Peyer's patch (tissue), 4 donors: ENCODE measurements at places on chromosomes 2 and 18. TPM values are rescaled to one million over a fixed set of nuclear protein-coding genes. Genes with fewer than 3 reads are reported as not detected.
A peak's percentile ranks its signal among the peaks of the same experiment; 100 is the strongest.

GEN1 gene
- 16.8 TPM for total RNA-seq

EIPR1 gene
- 23.4 TPM for total RNA-seq

RPRD1A gene
- 53.6 TPM for total RNA-seq

CCDC121 gene
- 2.8 TPM for total RNA-seq

HOXD13 gene
- total RNA-seq: not detected

ZAP70 gene
- total RNA-seq: 28.7 TPM

DNA sequence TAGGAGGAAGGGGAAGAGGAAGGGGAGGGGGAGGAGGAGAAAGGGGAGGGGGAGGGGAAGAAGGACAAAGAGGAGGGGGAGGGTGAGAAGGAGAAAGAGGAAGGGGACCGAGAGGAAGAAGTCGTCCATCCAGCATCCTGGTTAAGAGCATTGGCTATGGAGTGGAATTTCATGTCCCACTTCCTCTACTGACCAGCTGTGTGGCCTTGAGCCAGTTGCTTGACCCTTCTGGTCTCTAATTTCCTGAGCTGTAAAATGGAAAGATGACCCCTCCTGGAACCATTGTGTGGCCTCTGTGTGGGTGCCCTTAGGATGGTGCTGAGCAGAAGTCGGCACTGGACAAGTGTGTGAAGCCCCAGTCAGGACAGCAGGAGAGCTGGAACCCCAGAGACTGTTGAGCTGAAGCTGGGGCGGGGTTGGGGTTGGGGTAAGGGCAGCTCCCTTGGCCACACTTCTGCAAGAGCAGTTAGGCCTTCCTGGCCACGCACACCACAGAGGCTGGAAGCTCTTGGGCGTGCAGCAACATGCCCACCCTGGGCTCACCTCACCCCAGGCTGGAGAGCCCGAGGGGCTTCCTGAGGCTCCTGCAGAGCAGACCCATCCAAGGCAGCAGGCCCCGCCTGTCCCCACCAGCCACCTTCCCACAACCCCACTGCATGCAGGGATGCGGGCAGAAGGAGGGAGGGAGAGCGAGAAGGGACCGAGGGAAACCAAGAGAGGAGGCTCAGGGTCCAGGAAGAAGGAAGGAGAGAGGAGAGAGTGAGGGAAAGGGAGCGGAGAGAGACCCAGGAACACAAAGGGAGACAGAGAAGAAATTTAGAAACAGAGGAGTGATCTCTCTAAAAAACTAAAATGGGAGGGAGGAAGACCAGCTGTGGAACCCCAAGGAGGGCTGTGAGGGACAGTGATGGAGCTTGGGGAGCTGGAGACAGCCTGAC lies 16.2 kb downstream of the ADRA2B start:
- DNase-seq: peak; percentile 25

- no peak for DNase-seq
Measured at GRCh38 chr18:39513186-39513585, 1947.6 kb upstream of the CELF4 start.

DNA sequence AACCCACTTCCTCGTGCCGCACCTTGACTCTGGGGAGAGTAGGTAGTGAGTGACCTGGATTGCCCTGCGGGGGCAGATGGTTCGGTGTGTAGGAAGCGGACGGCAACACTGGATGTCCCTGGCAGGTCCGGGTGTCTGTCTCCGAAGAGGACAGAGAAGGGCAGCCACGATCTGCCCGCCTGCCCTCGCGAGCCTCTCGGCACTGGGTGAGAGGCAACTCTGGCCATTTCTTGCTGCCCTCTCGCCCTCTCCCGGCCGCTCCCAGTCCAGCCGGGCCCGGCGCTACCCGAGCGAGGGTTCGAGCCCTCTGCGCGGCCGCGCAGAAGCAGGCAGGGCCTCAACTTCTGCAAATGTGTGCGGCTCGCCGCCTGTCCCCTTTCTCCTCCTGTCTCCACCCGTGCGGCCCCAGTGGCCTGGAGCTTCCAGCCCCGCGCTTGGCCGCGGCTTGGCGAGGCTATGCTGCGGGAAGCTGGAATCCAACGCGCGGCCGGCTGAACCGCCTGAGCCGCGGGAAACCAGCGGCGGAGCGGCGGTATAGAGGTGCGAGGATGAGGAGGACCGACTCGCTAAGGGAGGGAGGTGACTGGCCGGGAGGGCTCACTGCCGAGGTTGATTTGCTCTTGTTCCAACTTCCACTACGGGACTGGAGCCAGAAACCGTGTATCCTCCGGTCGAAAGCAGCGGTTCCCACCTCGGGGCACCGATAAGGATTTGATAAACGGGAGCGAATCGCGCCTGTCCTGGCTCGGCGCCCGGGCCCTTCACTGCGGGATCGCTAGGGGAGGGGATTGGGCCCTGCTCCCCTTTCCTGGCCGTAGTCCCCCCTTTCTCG lies 1.5 kb downstream of the EPAS1 start:
- peak; percentile 76 for DNase-seq

GRCh38 chr2:80086831-80087230 lies 217.7 kb downstream of the LRRTM1 start:
- no peak for DNase-seq

- DNase-seq: no peak
Measured at GRCh38 chr2:54106631-54107454, 8.6 kb upstream of the ACYP2 start.

DNA sequence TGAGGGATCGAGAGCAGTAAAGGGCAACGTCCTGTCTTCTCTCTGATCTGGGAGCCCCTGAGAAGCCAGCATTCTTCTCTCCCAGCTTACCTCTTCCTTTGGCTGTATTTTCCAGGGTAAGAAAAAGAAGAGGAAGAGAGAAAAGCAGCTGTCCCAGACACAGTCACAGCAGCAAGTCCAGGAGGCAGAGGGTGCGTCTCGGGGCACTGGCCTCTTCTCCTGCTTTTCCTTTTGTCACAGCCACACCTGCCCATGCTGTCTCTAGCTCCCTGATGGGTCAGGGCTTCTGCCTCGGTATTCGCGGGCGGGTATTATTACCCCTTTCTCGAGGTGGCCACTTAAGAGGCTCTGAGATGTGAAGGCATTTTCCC lies 20.3 kb downstream of the TGOLN2 start:
- peak; percentile 68 for DNase-seq

- DNase-seq: no peak
Measured at GRCh38 chr2:242065426-242065825, 195.9 kb downstream of the RTP5 start.

DNA sequence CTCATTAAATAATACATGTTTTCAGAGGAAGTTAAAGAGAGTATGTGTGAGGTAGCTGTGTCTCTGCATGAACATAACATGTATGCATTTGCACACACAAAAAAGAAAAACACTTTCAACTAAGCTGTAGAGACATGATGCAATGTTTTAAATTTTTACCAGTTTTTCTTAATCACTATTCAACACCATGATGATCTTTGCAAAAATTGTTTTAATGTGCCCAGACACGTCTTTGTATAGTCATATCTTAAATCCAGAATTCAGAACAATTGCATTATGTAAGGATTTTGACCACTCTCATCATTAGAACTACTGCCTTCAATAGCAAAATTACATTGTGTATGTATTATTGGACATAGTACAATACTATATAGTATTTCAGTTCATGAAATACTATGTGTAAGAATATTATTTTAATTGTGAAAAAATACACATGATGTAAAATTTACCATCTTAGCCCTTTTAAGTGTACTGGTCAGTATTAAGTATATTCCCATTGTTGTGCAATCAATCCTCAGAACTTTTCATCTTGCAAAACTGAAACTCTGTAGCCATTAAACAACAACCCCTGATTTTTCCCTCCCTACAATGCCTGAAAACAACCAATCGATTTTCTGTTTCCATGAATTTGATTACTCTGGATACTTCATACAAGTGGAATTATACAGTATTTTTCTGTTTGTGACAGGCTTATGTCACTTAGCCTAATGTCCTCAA lies 104.5 kb upstream of the ACVR2A start:
- DNase-seq: no peak

GRCh38 chr18:22346953-22347605 lies 70.6 kb downstream of the CTAGE1 start:
- DNase-seq: no peak

DNA sequence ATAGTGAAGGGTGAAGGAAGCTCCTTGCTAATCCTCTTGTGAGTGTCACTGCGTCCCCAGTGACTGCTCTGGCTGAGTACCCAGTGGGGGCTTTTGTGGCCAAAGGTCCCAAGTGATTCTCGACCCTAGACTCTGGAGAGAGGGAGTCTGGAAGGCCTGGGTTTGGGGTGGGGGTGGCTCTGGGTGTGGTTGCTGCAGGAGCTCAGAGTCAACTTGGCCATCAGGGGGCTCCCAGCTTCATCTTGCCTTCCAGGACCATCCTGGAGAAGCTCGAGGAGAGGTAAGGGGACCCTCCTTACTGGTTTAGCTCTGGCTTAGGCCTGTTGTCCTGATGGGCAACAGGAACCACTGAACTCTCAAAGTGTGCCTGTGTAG lies 592 bp downstream of the PSD4 start:
- no peak for DNase-seq

- no peak for DNase-seq
Measured at GRCh38 chr2:147487978-147488289, 356.9 kb upstream of the ACVR2A start.

GRCh38 chr2:37780387-37780676 lies 108.9 kb upstream of the CDC42EP3 start:
- DNase-seq: no peak

- no peak for DNase-seq
Measured at GRCh38 chr2:170013802-170014551, 164.0 kb upstream of the MYO3B start.

DNA sequence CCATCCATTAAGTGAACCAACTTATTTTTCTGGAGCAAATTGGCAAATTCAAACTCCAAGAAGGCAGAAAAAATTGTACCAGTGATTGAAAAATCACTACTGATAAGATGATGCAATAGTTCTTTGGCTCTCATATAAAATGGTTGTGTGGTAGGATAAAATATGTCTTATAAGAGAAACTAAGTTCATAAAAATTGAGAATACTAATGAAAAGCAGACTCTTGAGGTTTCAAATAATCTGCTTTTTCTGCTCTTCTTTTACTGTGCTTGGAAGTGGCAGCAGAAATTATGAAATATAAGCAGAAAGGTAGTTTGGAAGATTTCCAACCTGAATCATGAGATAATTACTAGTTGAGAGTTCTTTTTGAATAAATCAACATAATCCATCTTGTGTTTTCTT lies 61.9 kb downstream of the PPP1R1C start:
- DNase-seq: no peak

- DNase-seq: no peak
Measured at GRCh38 chr18:28015671-28016070, 161.3 kb downstream of the CDH2 start.

- DNase-seq: no peak
Measured at GRCh38 chr2:53315149-53315548, 452.5 kb upstream of the CHAC2 start.

DNA sequence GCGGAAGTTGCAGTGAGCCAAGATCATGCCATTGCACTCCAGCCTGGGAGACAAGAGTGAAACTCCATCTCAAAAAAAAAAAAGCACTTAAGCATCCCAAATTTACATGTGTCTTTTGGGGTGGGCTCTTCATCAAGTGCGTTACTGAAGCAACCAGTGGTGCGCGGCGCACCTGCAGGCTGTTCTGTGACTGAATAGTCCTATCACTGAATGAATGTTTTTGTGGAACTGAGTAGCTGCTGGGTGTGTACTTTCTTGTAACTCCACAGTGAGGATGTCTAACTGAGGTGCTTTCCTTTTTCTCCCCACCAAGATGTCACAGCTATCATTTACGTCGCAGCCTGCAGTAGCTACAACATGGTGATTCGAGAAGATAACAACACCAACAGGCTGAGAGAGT lies 17.0 kb downstream of the CHMP1B start:
- peak; percentile 15 for DNase-seq

- no peak for DNase-seq
Measured at GRCh38 chr18:39208190-39208589, 1642.6 kb upstream of the CELF4 start.

DNA sequence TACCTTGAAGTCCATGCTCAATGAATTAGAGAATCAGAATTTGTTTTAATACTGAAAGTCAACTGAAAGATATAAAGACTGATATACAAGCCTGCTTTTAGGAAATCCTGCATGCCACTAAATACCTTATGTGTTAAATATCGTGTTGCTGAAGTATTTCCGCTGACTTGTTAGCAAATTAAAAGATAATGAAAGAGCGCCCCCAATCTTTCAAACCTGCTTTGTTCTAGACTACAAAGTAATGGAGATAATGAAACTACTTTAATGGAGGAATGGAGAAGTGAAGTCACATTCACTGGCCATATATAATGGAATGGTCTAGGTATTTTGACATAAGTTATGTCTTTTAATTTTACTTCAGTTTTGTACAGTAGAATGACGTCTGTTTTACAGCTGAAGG lies 95.7 kb downstream of the ASXL3 start:
- DNase-seq: no peak

DNA sequence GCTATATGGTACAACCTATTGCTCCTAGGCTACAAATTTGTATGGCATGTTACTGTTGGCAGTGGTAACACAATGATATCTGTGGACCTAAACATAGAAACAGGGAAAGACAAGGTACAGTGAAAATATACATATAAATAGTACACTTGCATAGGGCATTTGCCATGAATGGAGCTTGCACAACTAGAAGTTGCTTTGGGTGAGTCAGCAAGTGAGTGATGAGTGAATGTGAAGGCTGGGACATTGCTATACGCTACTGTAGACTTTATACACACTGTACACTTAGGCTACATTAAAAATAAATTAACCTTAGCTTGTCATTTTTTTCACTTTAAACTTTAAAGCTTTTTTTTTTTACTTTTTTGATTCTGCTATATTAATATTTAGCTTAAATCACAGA lies 500.0 kb upstream of the SETBP1 start:
- DNase-seq: no peak

DNA sequence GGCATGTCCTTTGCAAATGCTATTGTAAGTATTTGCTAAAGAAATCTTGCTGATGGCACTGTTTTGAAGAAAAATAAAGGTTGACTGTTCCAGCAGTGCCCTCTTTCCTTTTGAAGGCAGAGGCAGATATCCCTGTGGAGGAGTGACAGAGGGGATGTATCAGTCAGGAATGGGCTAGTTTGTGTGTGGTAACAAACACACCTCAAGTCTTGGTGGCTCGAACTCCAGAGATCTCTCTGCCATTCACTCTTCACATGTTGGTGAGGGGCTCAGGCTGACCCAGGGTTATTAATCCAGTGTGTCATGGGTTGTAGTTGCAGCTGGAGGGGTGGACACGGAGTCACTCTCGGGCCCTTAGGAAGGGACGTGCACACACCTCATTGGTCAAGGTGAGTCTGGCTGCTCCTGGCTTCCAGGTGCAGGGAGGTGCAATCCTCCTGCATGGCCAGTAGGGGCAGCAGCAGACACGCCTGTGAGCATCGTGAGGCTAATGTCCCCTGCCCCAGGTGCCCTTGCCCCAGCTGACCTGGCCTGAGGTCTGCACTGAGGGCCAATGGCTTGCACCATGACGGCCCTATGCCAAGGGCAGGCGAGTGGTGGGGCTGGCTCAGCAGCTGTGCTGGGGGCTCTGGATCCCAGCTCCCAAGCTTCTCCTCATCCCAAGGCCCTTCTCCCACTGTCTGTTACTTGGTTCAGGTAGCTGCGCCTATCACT lies 146.5 kb downstream of the ASB1 start:
- DNase-seq: no peak

DNA sequence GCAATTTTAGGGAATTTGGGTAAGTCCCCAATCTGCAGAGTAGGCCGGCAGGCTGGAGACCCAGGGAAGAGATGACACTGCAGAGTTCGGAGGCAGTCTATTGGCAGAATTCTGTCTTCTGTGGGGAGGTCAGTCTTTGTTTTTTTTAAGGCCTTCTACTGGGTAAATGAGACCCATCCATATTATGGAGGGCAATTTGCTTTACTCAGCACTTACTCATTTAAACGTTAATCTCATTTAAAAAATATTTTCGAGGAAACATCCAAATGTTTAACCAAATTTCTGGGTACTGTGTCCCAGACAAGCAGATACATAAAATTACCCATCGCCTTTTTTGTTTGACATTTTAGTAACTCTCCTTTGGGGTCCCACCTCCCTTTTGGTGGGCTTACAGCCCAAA lies 139.5 kb downstream of the IRS1 start:
- DNase-seq: no peak
